ENCODE measurements at places on chromosomes 2 and 18.

GRCh38 chr2:233115121-233115520 is 55.0 kb downstream of the INPP5D start:
- DNase-seq, result no peak

DNA sequence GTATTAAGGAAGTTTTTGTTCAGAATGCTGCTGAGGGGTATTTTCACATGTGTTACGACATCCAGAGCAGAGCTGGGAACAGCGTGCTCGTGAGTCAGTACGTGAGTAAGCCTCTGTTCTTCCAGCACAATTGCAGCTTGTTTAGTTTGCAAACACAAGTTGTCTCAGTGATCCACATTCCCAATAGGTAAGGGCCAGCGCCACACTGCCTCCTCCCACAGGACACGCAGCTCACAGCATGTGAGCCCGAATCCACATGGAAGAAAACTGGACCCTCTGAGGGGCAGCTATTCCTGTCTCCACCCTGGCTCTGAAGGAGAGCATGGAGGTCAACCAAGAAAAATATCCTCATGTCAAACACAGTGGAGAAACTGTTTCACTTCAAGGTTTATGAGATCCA is 173.9 kb upstream of the PID1 start:
- no peak for DNase-seq

DNA sequence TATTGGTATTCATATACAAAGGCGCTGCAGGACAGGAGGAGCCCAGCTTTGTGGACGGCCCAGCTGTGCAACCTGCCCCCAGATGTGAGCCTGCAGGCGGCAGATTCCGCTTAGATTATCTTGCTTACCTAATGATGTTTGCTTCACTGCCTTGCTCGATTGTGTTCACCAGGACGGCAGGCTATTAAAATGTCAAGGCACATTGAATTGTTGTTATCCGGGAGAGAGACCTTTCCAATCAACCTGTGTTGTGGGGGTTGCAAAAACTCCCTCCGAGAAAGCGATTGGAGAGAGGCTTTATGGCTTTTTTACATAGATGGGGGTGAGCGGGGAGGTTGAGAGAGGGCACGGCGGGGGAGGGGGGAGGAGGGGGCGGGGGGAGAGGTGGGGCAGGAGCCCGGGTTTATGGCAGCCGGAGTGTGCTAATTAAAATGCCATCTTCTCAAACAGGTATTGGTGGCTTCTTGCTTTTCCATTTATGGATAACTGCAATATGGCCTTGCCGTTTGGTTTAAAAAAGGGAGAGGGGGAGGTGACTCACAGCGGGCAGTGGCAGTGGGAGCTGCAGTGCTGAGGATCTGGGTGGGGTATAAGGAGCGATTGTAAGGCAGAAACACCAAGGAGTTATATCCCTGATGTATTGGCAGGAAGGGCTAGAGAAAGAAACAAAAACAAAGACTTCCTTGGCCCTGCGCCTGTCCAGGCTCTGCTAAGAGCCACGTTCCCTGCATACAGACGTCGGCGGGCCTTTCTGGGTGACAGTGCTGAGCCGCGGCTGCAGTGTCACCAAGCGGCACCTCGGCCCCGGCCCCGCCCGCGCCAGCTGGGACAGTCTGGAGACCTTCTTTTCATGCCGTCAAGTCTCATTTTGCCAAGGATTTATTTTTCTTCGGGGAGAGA is 97.2 kb downstream of the INSIG2 start:
- DNase-seq, result peak; percentile 85

- DNase-seq, result no peak
These were observed 596.0 kb downstream of the LRP1B start for GRCh38 chr2:141534666-141535362.

DNA sequence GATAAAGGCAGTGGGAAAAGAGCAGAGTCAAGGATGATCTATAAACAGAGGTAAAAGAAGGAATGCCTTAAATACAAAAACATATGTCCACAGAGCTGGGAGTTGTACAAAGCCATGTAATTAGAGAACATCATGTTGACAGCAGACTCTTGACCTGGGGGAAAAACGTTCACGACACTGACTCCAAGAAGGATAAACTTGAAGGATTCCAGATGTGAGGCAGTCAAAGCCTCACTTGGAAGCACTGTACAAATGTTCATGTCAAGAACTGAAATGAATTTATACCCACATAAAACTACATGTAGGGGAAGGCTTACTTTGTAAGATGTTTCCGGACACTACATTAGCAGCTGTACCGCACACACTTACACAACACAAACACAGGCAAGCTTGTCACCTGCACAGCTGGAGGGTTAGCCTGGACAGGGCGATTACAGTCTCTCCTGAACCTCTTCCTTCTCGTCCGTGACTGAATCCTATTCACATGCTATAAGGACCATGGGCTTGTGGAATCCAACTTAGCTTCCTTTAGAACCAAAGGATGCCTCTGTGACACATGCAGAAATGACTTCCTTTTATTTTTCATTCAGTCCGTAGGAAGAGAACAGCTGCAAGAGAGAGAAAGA is 88.6 kb downstream of the SH3YL1 start:
- no peak for DNase-seq

GRCh38 chr2:241289053-241289452 is 26.4 kb downstream of the HDLBP start:
- DNase-seq, result no peak

- DNase-seq, result peak; percentile 96
These were observed 60.4 kb downstream of the FAM161A start for GRCh38 chr2:61793389-61793836.

DNA sequence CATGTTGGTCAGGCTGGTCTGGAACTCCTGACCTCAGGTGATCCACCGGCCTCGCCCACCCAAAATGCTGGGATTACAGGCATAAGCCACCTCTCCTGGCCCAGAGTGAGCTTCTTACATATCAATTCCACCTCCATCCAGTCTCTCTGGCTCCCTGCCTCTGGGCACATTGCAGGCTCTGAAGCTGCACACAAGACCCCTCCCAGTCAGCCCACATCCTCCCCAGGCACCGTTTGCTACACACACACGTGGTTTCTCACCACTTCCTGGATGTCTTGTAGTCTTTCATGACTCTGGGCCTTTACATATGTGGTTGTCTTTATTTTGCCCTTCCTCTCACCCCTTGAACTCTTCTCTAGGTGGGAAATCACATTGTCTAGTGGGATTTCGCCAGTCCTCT is 64.0 kb upstream of the CABLES1 start:
- DNase-seq, result no peak

- DNase-seq, result no peak
These were observed 122.3 kb upstream of the COL3A1 start for GRCh38 chr2:188851826-188852225.

GRCh38 chr2:84989422-84989821 is 18.5 kb downstream of the KCMF1 start:
- DNase-seq, result no peak

DNA sequence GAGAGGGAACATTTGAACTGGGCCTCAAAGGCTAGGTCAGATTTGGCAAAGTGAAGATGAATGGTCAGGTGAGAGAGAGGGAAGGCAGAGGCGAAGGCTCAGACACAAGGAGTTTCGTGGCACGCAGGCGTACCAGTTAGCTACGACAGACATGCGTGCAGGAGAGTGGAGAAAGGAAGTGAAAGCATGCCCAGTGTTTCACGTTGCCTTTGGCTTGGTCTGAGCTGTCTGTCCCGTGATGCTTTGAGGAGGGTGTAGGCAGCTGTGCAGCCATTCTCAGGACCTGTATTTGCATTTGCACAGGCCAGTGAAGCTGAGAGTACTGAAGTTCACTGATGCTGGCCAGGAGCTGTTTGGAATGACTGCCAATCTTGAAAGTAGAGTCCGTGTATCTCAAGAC is 69.5 kb downstream of the HNRNPLL start:
- DNase-seq, result no peak

DNA sequence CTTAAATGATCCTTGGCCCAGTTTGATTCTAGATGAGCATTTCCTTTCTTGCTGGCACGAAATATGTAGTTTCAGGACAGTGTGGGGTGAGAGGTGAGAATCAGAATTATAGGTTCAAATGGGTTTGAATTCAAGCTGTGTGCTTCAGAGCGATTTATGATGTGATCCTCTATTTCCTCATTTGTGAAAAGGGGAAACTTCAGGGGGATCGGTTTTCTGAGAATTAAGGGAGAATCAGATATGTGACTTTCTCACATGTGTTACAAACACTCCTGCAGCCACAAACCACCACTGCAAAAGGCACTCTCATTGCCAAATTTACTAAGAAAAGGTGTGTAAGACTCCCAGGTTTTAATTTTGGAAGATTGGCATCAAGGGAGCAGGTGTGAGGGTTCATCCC is 24.4 kb downstream of the HK2 start:
- DNase-seq, result no peak

GRCh38 chr2:185676316-185676715 is 62.3 kb upstream of the FSIP2 start:
- no peak for DNase-seq

DNA sequence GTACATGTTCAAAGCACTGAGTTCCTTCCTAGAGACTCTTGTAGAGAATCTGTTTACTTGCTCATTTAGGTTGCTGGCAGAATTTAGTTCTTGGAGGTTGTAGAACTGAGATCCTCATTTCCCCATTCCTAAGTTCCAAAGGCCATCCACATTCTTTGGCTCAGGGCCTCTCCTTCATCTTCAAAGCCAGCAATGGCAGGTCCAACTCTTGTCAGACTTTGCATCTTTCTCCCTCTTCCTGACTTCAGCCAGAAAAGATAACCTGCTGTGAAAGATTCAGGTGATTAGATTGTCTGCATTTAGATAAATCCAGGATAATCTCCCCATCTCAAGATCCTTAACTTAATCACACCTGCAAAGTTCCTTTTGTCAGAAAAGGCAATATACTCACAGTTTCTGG is 51.1 kb downstream of the SOCS6 start:
- DNase-seq, result no peak

- no peak for DNase-seq
These were observed 30.2 kb upstream of the LONRF2 start for GRCh38 chr2:100352521-100352920.

- DNase-seq, result no peak
These were observed 87.9 kb upstream of the COL5A2 start for GRCh38 chr2:189267491-189267890.

GRCh38 chr18:845152-845819 is 33.2 kb upstream of the YES1 start:
- DNase-seq, result no peak

- no peak for DNase-seq
These were observed 33.2 kb upstream of the MTIF2 start for GRCh38 chr2:55302241-55302640.

DNA sequence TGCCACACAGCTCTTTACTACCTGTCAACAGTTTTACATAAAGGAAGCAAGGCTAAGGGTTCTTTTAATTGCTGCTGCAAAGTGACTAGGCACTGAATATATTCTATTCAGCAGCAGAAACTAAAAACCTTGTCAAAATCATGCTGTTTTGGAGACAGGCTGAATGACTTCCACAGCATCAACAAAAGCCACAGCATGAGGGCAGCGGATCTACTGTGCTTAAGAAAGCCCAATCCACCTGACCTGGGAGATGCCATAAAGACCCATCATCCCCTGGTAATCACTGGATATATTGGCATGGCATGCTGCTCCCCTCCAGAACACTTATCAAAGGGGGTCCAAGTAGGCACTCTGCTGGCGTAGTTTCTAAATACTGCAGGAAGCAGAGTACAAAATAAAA is 715.1 kb upstream of the SLC8A1 start:
- peak; percentile 60 for DNase-seq

DNA sequence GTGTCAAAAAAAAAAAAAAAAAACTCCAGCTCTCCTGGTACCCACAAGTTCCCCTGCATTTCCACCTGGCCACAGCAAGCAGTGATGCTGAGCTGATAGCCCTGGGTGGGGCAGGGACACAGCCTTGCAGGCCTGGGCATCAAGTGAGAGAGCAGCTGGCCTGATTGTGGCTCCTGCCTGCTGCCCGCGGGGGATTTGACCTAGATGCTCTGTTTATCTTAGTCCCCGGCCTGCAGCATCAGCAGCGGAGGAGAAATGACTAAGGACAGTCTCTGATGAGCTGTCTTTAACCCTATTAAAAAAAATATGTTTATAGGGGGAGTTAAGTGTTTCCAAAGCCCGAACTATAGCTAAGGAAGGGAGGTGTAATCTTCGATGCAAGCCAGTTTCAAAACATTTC is 102.6 kb downstream of the MTCL1 start:
- DNase-seq, result no peak

DNA sequence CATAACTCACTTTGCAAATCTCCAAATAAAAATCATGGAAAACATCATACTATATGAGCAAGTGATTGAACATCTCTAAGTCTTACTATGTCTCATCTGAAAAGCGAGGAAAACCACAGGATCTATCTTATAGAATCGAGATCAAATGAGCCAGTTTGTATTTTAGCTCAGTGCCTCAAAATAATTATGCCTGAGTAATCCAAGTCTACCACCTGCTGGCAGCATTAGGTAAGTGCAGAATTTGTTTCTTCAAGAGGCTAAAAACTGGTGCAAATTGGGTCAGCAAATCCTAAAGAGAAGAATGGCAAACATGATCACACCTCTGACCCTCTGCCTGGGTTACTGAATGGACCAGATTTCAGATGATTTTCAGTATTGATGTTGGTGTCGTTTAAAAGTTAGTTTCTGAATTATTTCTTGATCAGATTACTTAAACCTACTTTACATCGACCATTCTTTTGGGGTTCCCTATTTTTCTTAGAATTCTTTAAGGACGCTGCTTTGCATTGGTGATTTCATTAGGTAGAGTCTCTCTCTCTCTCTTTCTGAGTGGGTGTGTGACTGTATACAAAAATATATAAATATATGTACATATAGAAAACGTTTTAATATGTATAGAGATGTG is 12.7 kb upstream of the FHOD3 start:
- peak; percentile 71 for DNase-seq

DNA sequence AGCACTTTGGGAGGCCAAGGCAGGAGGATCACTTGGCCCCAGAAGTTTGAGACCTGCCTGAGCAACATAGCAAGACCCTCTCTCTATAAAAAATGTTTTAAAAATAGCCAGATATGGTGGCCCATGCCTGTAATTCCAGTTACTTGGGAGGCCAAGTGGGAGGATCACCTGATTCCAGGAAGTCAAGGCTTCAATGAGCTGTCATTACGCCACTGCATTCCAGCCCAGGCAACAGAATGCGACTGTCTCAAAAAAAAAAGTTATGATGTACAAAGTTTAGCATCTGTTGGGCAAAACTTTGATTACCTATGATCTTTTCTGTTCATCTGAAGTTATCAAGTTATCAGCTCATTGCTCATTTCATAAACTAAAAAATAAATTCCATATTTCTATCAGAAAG is 504.1 kb upstream of the PKDCC start:
- no peak for DNase-seq

DNA sequence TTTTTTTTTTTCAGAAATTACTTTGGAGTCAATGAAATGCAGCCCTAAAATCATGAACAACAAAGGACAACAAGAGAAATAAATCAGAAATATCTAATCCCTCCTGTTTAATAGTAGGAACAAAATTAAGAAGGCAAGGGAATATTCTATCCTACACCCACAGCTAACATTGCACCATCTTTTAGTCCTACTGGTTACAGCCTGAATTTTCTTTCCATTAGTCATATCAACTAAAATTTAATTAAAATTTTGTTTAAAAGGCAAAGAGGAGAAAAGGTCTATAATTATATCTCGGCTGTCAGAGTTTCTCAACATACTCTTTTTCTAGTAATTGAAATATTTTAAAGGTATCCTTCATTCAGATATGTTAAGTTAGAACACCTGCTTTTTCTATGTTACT is 61.9 kb downstream of the DTNA start:
- no peak for DNase-seq

GRCh38 chr2:116133381-116133942 is 1681.0 kb upstream of the DDX18 start:
- DNase-seq, result no peak

- DNase-seq, result no peak
These were observed 55.5 kb upstream of the ACVR2A start for GRCh38 chr2:147789287-147789686.
